Tibial nerve (tissue), 4 donors: ENCODE measurements at places on chromosomes 3 and 15. TPM values are rescaled to one million over a fixed set of nuclear protein-coding genes. Genes with fewer than 3 reads are reported as not detected.

Gene CILP
- total RNA-seq: 209 TPM

Gene ARGFX
- not detected for total RNA-seq

Gene GOLGA8S
- total RNA-seq: 0.66 TPM

- DNase-seq: no peak
- no peaks in the 10 kb centered on the region for H3K4me1 ChIP-seq
- H3K27ac ChIP-seq: no peak overlapping the region
- H3K27me3 ChIP-seq: no peaks in the 10 kb centered on the region
These were observed 267.7 kb downstream of the CHL1 start for GRCh38 chr3:464255-464654.

Gene EXD1
- not detected for total RNA-seq

- no peaks in the 10 kb centered on the region for H3K27me3 ChIP-seq
- no peak for DNase-seq
- no peaks in the 10 kb centered on the region for H3K36me3 ChIP-seq
- no peaks in the 10 kb centered on the region for H3K4me1 ChIP-seq
- no peak overlapping the region for H3K4me3 ChIP-seq
These were observed 322.9 kb downstream of the SLC9A9 start for GRCh38 chr3:143525408-143525807.

DNA sequence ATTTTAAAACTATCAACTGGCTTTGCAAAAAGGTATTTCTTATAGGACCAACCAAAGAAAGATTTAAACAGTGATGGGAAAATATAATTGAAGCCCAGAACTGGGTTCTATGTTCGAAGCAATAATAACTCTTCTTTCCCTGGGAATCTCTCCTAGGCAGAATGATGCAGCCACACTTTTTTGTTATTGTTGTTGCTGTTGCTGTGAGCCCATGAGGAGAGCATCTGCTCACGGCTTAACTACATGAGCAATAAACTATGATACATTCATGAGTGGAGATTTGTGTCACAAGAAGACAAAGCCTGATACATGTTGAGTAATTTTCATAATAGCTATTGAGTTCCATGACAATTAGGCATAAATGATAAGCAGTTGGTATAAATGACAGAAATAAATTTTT is 80.5 kb downstream of the CRTC3 start:
- DNase-seq: no peak
- H3K27me3 ChIP-seq: no peaks in the 10 kb centered on the region
- no peaks in the 10 kb centered on the region for H3K36me3 ChIP-seq
- H3K27ac ChIP-seq: no peak overlapping the region

GRCh38 chr3:59940718-59941117 is 890.9 kb upstream of the CFAP20DC start:
- no peak for DNase-seq
- H3K4me3 ChIP-seq: no peak overlapping the region
- H3K27ac ChIP-seq: no peak overlapping the region
- no peaks in the 10 kb centered on the region for H3K27me3 ChIP-seq
- H3K4me1 ChIP-seq: no peaks in the 10 kb centered on the region

- H3K27ac ChIP-seq: no peak overlapping the region
- DNase-seq: no peak
- H3K27me3 ChIP-seq: no peaks in the 10 kb centered on the region
- no peaks in the 10 kb centered on the region for H3K36me3 ChIP-seq
- H3K4me3 ChIP-seq: no peak overlapping the region
These were observed 246.0 kb downstream of the EPHA3 start for GRCh38 chr3:89353465-89353864.

Gene RARRES1
- 96.8 TPM for total RNA-seq

DNA sequence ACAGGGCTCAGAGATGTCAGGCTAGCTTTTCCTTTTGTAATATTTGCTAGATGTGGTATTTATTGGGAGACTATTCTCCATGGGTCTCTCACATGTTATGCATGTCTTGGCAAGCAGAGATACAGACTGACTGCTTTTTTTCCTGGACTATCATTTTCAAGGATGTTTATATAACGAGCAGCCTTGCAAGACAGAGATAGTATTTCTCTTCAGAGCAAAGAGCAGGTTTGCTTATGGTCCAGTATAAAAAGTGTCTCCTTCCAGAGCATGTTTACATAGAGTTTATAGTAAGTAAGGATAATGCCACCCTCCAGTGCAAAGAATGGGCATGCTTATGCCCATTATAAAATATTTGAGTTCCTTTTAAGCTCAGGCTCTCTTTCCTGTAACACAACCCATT is 24.6 kb downstream of the GTF2E1 start:
- no peaks in the 10 kb centered on the region for H3K36me3 ChIP-seq
- no peaks in the 10 kb centered on the region for H3K27me3 ChIP-seq
- H3K27ac ChIP-seq: no peak overlapping the region

- H3K27me3 ChIP-seq: no peaks in the 10 kb centered on the region
- H3K36me3 ChIP-seq: no peaks in the 10 kb centered on the region
- DNase-seq: peak; percentile 34
- H3K4me3 ChIP-seq: no peak overlapping the region
- peaks cover 21% of the 10 kb centered on the region for H3K4me1 ChIP-seq
- peak overlapping the region; percentile 58 for H3K27ac ChIP-seq
These were observed 67.7 kb downstream of the SLC30A4 start for GRCh38 chr15:45454814-45455213.

- no peak for DNase-seq
- H3K36me3 ChIP-seq: peaks cover 4% of the 10 kb centered on the region
- H3K4me3 ChIP-seq: no peak overlapping the region
These were observed 6.8 kb downstream of the USP4 start for GRCh38 chr3:49333091-49333490.
